SK-N-SH (cell line): ENCODE measurements at places on chromosomes 7 and 10. TPM values are rescaled to one million over a fixed set of nuclear protein-coding genes. Genes with fewer than 3 reads are reported as not detected.
A peak's percentile ranks its signal among the peaks of the same experiment; 100 is the strongest.

TMEM184A gene
- 1.5 and 1.8 TPM in 2 replicates for polyA plus RNA-seq

DMBT1 gene
- polyA plus RNA-seq, result not detected in 2 replicates

GARS1 gene
- 301 and 344 TPM in 2 replicates for polyA plus RNA-seq

HUS1 gene
- 17.8 and 22.9 TPM in 2 replicates for polyA plus RNA-seq

DNA sequence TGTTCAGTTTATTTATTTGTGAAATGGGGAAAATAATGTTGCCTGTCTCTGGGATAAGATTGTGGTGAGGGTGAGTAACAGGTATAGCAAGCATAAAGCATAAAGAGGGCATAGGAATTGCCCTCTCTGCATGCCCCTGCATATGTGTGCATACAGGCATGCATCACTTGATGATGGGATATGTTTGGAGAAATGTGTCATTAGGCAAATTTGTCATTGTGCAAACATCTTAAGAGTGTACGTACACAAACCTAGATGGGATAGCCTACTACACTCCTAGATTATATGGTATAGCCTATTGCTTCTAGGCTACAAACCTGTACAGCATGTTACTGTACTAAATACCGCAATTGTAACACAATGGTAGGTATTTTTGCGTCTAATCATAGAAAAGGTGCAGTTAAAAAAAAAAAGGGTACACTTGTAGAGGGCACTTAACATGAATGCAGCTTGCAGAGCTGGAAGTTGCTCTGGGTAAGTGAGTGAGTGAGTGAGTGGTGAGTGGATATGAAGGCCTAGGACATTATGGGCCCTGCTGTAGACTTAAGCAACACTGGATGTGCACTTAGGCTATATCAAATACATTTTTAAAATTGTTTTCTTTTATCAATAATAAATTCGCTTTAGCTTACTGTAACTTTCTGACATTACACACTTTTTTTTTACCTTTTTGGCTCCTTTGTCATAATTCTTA lies 386.5 kb upstream of the ANKRD30A start:
- no peaks in the 10 kb centered on the region for H3K4me1 ChIP-seq
- H3K36me3 ChIP-seq, result no peaks in the 10 kb centered on the region
- no peaks in the 10 kb centered on the region for H3K27me3 ChIP-seq
- H3K27ac ChIP-seq, result no peak overlapping the region
- DNase-seq, result no peak

GRCh38 chr10:50422259-50422658 lies 170.9 kb upstream of the ASAH2 start:
- no peak for DNase-seq
- H3K4me1 ChIP-seq, result peaks cover 5% of the 10 kb centered on the region; the same call in 1 of the 2 replicates
- no peak overlapping the region for H3K27ac ChIP-seq
- no peaks in the 10 kb centered on the region for H3K36me3 ChIP-seq
- H3K4me3 ChIP-seq, result no peak overlapping the region
- H3K27me3 ChIP-seq, result no peaks in the 10 kb centered on the region

DNA sequence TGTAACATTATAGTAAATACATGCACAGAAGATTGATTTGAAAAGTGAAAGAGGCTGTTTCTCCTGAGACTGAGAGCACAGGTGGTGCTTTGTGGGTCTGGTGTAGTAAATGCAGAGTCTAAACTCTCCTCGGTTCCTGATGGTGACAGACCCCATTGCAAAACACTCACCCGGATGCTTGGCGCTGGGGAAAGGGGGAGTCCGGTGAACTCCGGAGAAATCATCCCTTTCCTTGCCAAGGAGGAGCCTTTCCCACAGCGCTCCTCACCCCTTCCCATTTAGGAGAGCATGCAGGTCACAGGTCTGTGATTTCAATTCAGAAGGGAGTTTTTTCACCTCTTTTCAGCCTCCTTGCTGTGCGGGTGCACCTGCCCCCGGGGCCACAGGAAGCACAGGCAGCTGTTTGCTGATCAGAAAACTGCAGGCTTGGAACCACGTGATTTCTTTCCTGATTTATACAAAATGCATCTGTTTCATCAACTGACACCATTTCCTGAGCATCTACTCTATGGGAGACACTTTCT lies 75.6 kb upstream of the LYZL2 start:
- DNase-seq, result no peak
- no peak overlapping the region for H3K4me3 ChIP-seq
- no peaks in the 10 kb centered on the region for H3K27me3 ChIP-seq
- no peaks in the 10 kb centered on the region for H3K36me3 ChIP-seq

DNA sequence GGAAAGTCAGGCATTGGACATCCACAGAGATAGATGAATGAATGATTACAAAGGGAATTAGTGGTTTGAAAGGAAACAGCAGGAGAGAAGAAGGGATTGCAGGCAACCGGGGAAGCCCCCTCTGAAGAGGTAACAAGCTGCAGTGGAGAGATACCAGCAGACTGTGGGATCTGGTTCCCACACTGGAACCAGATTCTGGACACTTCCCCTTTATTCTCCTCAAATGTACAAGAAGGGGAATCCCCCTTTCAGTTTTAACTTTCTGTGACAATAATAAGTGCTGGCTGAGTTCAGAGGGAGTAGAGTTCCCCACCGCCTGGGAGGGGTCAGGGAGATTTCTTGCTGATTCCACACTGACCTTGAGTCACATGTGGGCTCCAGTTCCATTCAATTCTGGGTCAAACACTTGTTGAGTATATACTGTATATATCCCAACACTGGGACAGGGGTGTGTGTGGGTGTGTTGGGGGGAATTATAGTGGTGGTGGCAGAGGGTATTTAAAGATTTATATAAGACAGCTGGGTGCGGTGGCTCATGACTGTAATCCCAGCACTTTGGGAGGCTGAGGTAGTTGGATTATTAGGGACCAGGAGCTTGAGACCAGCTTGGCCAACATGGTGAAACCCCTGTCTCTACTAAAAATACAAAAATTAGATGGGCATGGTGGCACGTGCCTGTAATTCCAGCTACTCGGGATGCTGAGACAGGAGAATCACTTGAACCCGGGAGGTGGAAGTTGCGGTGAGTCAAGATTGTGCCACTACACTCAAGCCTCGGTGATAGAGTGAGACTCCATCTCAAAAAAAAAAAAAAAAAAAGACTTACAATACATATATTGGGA lies 16.5 kb upstream of the DDIT4 start:
- DNase-seq, result no peak
- H3K36me3 ChIP-seq, result no peaks in the 10 kb centered on the region
- no peak overlapping the region for H3K27ac ChIP-seq
- H3K4me3 ChIP-seq, result no peak overlapping the region
- no peaks in the 10 kb centered on the region for H3K27me3 ChIP-seq

DNA sequence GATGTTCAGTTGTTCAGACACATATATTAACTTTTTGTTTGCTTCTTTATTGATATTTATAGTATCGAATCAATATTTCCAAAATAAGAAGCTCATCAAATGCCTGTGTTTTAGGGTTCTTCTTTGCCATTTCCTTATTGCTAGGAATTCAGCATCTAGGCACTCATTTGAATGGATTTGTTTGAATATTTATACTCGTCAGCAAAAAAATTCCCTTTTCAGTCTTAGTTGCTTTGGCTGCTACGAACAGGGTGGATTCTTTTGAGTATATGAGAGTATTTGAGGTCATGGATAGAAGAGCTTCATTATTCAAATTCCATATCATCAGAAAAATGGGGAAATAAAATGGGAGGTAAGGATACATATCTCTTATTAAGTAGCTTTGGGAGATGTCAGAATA lies 706.9 kb downstream of the NRG3 start:
- no peaks in the 10 kb centered on the region for H3K36me3 ChIP-seq
- H3K27ac ChIP-seq, result no peak overlapping the region
- no peak overlapping the region for H3K4me3 ChIP-seq
- no peaks in the 10 kb centered on the region; the same call in none of the 2 replicates for H3K4me1 ChIP-seq

GRCh38 chr7:37342688-37343471 lies 105.8 kb downstream of the ELMO1 start:
- H3K27me3 ChIP-seq, result no peaks in the 10 kb centered on the region
- DNase-seq, result peak; percentile 66
- no peaks in the 10 kb centered on the region for H3K36me3 ChIP-seq
- peaks cover 20% of the 10 kb centered on the region; the same call in 1 of the 2 replicates for H3K4me1 ChIP-seq

DNA sequence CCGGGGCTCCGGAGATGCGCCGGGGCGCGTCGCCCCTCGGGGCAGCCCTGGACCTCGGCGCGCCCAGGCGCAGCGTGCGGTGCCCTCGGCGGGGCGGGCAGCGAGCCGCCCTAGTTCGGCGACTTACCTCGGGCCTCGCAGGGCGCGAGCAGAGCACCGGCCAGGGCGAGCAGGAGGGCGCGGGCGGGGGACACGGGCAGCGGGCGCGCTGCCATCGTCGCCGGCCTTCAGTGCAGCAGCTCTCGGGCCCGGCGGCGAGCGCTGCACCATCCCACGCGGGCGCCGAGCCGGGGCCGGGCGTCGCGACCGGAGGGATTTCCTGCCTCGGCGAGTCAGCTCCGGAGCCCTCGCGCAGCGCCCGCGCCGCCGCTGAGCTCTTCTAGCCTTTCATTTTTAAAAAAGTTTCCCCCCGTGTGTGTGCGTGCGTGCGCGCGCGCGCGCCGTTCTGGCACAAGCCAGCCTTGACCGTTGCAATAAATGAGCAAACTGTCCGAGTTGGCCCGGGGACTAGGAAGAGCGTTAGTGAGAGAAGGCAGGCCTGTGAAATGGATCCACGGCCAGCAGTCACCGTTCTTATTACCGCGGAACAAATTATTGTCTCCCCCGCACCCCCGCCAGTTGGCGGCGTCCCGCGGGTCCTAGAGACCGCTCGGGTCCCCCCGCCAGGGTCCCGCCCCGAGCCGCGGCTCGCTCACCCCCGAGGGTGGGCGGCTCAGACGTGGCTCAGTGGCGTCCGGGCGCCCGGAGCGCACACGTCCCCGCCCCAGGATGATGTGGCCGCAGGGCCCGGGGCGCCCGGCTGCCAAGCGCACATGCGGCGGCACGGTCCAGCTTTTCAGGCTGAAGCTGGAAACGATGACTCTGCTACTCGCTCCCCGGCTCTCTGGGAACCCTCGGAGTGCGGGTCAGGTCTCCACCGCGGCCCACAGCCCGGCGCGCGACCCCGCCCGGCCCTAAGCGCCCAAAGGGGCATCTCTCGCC lies at the start of gene ADAM12:
TSS of gene ADAM12 (minus strand) at position 547 of the 981 bp plus-strand sequence. CDS start at position 215, 332 bp downstream.
- peaks cover 10% of the 10 kb centered on the region for H3K4me1 ChIP-seq
- peak within 1 kb of the TSS; percentile 76 for H3K27ac ChIP-seq
- no peaks in the 10 kb centered on the region for H3K36me3 ChIP-seq
- peak; percentile 88 for DNase-seq
- H3K4me3 ChIP-seq, result peak within 1 kb of the TSS; percentile 60
- no peaks in the 10 kb centered on the region for H3K27me3 ChIP-seq

- H3K27ac ChIP-seq, result no peak overlapping the region
- no peaks in the 10 kb centered on the region for H3K36me3 ChIP-seq
- H3K4me1 ChIP-seq, result peaks cover 17% of the 10 kb centered on the region; the same call in 1 of the 2 replicates
- DNase-seq, result no peak
- no peaks in the 10 kb centered on the region for H3K27me3 ChIP-seq
Observed at GRCh38 chr7:99099499-99100077, 44.3 kb downstream of the SMURF1 start.

DNA sequence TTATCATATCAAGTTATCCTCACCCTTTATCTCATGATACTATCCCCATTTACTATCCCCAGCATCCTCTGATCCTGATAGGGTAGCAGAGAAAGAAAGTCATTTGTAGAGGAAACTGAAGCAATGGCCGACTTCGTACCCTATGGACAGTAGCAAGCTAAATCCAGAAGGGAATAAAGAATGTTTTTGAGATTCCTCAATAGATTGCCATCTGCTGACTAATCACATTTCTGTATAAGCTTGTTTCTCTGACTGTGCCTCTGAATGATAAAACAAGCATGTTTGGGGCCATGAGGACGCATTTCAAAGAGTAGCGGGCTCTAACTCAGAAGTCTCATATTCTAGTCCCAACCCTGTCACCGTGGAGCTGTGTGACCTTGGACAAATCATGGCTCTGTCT lies 13.2 kb upstream of the FAM107B start:
- no peaks in the 10 kb centered on the region for H3K36me3 ChIP-seq
- no peak overlapping the region for H3K4me3 ChIP-seq

GRCh38 chr7:14197280-14197679 lies 207.8 kb upstream of the ETV1 start:
- no peaks in the 10 kb centered on the region for H3K36me3 ChIP-seq
- H3K27ac ChIP-seq, result peak overlapping the region; percentile 8; the same call in 1 of the 2 replicates
- no peak overlapping the region for H3K4me3 ChIP-seq
- H3K27me3 ChIP-seq, result no peaks in the 10 kb centered on the region

GRCh38 chr7:40656349-40656748 lies 521.5 kb downstream of the SUGCT start:
- peaks cover 14% of the 10 kb centered on the region for H3K4me1 ChIP-seq
- peak overlapping the region; percentile 32; the same call in 1 of the 2 replicates for H3K27ac ChIP-seq
- H3K36me3 ChIP-seq, result peaks cover 22% of the 10 kb centered on the region
- H3K27me3 ChIP-seq, result no peaks in the 10 kb centered on the region
- H3K4me3 ChIP-seq, result no peak overlapping the region

- no peak overlapping the region for H3K27ac ChIP-seq
- no peaks in the 10 kb centered on the region for H3K36me3 ChIP-seq
- no peak for DNase-seq
- no peaks in the 10 kb centered on the region for H3K27me3 ChIP-seq
Observed at GRCh38 chr10:89431977-89432376, 17.6 kb downstream of the IFIT5 start.
